Naive B cell (primary cell): ENCODE measurements at places on chromosomes 6 and 20. TPM values are rescaled to one million over a fixed set of nuclear protein-coding genes. Genes with fewer than 3 reads are reported as not detected.

SHLD1 gene
- polyA plus RNA-seq: 29.4 TPM

CUL7 gene
- 6.4 TPM for polyA plus RNA-seq

CNBD2 gene
- 19.0 TPM for polyA plus RNA-seq

ULBP1 gene
- polyA plus RNA-seq: not detected

SLC32A1 gene
- not detected for polyA plus RNA-seq

ZSCAN23 gene
- polyA plus RNA-seq: not detected

GABRR1 gene
- not detected for polyA plus RNA-seq

C20orf204 gene
- polyA plus RNA-seq: 0.05 TPM

DOK5 gene
- polyA plus RNA-seq: not detected

METTL24 gene
- polyA plus RNA-seq: not detected

TPD52L1 gene
- not detected for polyA plus RNA-seq

MOXD1 gene
- polyA plus RNA-seq: 3.8 TPM

MUC21 gene
- not detected for polyA plus RNA-seq

GINS1 gene
- polyA plus RNA-seq: 1.1 TPM

PAX1 gene
- not detected for polyA plus RNA-seq

PPP1R3G gene
- polyA plus RNA-seq: not detected

EYS gene
- 0.06 TPM for polyA plus RNA-seq

TRAPPC3L gene
- not detected for polyA plus RNA-seq

NCOA3 gene
- polyA plus RNA-seq: 49.0 TPM

CEP43 gene
- polyA plus RNA-seq: 12.0 TPM

EZR gene
- 555 TPM for polyA plus RNA-seq

CLIC5 gene
- polyA plus RNA-seq: 1.3 TPM

SPAG4 gene
- 0.29 TPM for polyA plus RNA-seq

FKBP1C gene
- not detected for polyA plus RNA-seq

RFX6 gene
- polyA plus RNA-seq: not detected

RSPO3 gene
- not detected for polyA plus RNA-seq

KIF25 gene
- polyA plus RNA-seq: not detected

MYB gene
- polyA plus RNA-seq: 0.13 TPM

DZANK1 gene
- polyA plus RNA-seq: 1.6 TPM

LAMA2 gene
- not detected for polyA plus RNA-seq

MAFB gene
- polyA plus RNA-seq: 0.12 TPM

PARD6B gene
- polyA plus RNA-seq: 0.71 TPM

ZMYND8 gene
- polyA plus RNA-seq: 22.7 TPM

BTN3A1 gene
- 15.6 TPM for polyA plus RNA-seq

UNC93A gene
- polyA plus RNA-seq: not detected

OOEP gene
- not detected for polyA plus RNA-seq

ADGRF1 gene
- polyA plus RNA-seq: not detected

TASP1 gene
- polyA plus RNA-seq: 14.0 TPM

OPRM1 gene
- polyA plus RNA-seq: not detected

SIM1 gene
- polyA plus RNA-seq: not detected

HLA-DQB1 gene
- polyA plus RNA-seq: 1,662 TPM

HEBP2 gene
- 42.3 TPM for polyA plus RNA-seq

NKX2-2 gene
- polyA plus RNA-seq: not detected

SLC17A2 gene
- polyA plus RNA-seq: not detected

SYTL3 gene
- 0.35 TPM for polyA plus RNA-seq
